ENCODE measurements at places on chromosomes 1 and 21.

DNA sequence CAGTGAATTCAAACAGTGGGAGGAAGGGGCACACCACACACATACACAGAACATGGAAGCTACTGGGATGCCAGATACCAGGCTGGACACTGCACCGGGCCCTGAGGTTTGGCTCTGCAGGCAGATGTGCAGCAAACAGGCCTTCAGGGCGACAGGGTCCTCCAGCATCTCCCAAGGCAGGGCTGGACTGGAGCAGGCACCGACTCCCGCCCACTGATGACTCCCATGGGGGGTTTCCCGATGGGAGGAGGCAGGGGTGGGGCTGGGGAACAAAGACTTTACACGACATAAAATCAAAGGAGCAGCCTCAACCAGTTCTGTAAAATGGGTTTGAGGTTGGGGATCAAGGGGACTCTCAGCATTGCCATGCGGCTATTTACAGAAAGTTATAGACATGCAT lies 118.1 kb downstream of the SYT2 start:
- no peak for DNase-seq

DNA sequence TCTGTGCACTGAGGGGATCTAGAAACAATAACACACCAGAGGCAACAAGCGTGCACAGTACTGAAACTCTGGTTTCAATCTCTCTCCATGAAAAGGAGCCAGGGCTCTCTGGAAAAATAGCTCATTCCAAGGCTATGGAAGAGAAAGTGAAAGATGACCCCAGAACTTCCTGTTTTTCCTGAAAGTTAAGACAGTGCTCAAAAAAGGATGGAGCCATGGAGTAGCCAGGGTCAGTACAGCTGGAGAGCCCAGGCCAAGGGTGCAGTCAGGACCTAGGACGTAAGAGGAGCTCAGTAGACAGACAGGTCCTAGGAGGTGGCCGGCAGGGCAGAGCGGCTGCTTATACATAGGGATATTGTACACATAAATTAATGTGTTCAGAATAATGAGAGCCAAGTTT lies 19.1 kb downstream of the NOL9 start:
- DNase-seq = no peak

- DNase-seq = no peak
Observed at GRCh38 chr21:45372732-45373355, 32.1 kb upstream of the COL18A1 start.

GRCh38 chr1:153728305-153729066 lies 636 bp downstream of the INTS3 start:
- no peak for DNase-seq

DNA sequence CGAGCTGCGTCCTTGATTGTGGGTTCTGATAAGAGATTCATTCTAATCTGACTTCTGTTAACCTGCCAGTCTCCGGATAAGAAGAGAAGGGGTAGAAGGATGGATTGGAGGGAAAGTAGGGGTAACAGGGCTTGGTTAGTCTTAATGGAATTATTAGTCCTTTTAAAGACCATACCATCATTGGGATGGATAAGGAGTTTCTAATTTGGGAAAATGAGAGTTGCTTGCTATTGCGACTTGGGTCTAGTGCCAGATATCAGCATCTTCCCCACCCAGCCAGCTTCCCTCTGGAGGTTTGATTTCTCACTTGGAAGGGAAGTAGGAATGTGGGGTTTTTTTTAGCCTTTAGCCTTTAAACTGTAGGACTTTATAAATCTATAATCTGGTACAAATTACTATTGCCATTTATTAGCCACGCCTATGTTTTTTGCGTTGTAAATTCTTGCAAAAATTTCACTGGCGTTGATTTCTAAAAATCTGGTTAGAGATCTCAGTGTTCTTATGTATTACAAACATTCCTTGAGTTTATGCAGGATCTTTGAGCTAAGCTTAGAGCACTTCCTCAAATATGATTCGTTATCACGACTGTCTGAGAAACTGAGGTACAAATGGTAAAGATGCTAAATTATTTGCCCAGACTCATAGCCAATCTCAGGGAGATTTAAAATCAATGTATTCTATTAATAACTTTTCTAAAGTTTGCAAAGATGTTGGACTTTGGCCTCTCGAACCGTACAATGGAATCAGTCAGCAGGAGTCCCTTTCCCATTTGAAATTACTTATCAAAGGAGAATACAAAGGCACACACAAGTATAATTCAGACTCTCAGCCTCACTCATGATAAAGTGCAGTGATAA lies 1.3 kb downstream of the FAM20B start:
- DNase-seq = no peak

- no peak for DNase-seq
Observed at GRCh38 chr1:11981378-11982009, 1.2 kb downstream of the MFN2 start.

Data from SW480 (cell line).